ENCODE measurements at places on chromosomes 12 and 14.

DNA sequence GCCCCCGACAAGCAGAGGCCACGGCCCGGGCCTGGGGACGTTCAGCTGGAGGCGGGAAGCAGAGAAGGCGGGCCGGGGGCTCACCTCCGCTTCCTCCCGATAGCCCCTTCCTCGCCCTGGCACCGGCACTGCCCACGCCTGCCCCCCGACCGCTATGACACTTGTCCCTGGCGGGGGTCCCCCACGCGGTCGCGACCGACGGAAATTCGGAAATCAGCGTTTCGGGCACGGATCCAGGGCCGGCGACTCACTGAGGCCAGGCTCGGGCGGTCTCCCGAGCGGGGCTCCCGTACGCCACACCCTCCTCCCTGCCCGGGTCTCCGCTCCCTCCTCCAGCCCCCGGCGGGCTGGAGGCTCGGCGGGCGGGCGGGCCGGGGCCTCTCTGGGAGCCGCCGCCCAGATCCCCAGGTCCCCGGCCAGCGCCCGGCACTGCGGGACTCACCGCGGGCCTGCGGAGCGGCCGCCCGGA, 581 bp downstream of the PITPNM2 start:
- peak; percentile 48 for DNase-seq

GRCh38 chr12:107511292-107511691, 174.3 kb upstream of the PWP1 start:
- no peak for DNase-seq

DNA sequence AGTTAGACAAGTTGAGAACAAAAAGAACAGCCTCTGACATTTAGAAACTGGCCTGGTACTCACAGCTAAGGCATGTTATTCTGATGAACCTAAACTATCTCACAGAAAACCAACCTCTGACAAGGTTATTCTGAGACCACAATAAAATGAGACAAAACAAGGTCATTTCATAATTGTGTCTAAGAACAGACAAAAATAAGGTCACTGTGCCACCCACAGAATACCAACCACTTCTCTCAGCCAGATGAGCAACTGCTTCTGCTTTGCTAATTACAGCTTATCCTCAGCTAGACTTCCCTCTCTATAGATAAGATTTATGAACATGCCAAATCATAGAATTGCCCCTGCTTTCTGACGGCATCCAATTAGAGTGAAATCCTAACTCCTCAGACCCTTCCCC, 52.2 kb upstream of the CRACR2A start:
- DNase-seq = no peak

DNA sequence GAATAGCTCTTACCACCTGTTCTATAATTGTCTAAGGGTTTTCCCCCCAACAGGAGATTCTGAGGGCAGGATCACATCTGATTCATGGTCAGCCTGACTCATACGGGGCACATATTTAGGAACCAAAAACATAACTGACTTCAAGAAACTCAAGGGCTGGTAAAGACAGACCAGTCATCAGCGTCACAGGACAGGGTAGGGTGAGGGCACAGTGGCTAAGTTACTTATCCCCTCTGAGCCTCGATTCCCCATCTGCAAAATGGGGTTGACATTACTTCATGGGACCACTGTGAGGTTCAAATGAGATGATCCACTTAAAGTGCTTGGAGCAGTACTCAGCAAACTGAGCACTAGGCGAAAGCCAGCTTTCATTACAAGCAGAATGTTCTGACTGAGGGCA, 606 bp downstream of the CINP start:
- no peak for DNase-seq

- no peak for DNase-seq
Observed at GRCh38 chr14:73796893-73797542, 54.6 kb upstream of the PTGR2 start.

DNA sequence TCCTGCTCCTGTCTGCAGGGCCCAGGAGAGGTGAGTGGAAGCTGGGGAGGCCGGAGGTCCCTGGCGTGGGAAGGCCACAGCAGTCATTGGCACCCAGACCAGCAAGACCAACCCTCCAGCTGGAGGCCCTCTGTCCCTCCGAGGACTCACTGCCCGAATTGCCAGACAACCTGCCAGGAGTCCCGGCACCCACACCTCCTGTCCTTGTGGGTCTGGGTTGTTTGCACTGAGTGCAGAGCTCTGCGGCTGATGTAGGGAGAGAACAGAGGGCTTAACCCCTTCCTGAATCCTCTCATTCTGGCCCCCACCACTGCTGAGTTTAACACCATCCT, 204.9 kb downstream of the KIF26A start:
- DNase-seq = no peak

DNA sequence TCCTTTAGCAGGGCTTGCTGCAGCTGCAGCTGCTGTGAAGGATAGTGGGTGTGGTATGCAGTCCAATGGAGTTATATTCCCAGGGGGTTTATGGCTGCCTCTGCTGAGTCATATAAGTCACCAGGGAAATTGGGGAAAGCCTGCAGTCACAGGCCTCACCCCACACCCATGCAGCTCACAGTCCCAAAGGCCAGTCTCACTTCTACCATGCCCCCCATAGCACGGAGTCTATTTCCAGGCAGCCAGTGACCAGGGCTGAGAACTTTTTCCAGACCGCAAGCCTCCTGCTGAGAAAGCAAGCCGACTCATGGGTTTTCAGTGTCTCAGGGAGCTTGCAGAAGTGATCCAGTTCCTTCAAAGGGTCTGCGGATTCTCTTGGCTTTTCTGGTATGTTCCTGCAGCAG, 322.4 kb upstream of the CLEC14A start:
- no peak for DNase-seq

GRCh38 chr14:49593016-49593415, 5.7 kb upstream of the LRR1 start:
- no peak for DNase-seq

DNA sequence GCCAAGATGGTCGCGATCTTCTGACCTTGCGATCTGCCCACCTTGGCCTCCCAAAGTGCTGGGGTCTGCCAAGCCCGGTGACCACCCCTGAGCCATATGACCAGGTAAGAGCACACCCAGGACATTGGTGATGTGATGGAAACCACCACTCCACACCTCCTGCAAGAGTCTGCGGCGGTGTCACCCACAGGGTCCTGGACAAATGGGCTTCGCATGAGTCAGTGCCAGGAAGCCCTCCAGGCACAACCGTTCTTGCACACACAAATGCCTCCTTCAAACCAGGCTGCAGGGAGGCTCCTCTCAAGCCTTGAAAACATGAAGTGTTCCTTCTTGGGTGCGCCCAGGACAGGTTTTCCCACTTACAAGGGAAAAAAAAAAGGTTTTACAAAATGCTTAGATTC, 16.6 kb downstream of the PITPNM2 start:
- no peak for DNase-seq

GRCh38 chr12:75270157-75270556, 60.0 kb downstream of the CAPS2 start:
- no peak for DNase-seq

- DNase-seq = no peak
Observed at GRCh38 chr14:103372552-103373304, 12.5 kb upstream of the MARK3 start.

DNA sequence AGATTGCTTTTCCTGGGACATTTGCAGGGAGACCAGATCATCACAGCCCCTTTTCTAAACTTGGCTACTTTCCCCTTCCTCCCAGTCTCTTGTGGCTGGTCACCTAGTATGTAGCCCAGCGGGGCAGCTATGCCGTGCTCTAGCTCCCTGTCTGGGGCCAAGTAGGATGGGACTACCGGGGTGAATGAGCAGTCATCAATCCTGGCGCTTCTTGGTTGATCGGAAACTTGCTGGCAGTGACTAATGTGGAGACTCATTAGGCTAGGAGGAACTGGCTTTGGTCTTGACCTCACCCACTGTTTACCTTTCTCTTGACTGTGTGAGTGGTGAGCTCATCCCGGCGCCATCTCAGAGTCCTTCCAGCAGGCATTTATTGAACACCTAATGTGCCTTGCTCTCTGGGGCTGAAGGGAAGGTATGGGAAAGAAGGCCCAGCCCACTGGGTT, 15.9 kb downstream of the PLEKHG3 start:
- no peak for DNase-seq
